ENCODE measurements at places on chromosomes 4 and X.

DNA sequence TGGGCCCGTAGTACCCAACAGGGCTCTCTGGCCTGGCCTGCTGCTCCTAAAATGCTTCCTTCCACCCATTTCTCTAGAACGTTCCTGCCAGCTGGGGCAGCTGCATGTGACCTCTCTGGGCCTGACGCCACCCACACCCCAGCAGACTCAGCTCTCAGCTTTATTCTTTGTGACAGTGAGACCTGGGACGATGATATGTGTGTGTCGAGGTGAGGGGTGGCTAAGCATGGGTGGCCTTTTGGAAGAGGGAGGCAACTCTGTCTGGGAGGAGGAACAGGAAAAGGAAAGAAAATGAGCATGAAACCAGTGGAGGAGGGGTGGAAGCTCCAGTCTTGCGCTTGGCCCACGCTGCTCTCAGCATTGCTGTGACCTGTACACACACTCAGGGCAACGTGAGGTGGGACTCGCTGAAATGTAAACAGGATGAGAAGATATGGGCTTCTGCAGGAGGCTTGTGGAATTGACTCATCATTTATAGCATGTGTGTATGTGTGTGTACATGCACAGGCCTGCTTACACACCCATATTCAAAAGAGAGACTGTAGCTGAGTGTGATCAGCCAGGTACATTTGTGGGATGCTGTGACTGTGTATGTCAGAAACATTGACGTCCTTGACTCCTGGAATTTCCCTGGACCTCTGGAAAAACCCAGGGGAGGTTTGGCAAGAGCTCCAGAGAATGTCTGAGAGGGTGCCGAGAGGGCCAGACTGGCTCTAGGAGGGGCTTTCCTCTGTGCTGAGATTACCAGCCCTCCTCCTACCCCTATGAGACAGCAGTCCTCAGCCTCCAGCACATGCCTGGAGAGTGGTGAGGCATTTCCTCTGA lies 137.9 kb downstream of the PJA1 start:
- no peak for DNase-seq

DNA sequence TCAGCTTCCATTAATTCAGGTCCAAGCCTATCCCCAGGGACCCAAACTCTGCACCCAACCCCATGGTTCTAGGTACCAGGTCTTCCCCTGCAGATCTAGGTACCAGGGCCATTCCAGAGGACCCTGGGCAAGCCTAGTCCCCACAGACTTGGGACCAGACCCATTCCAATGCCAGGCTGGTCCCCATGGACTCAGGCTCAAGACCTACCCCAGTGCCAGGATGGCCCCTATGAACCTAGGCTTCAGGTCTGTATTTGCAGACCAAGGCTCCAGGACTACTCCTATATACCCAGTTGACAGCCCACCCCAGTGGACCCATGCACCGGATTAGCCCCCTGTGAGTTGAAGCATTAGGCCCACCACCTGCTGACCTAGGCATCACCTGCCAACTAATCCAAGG lies 8.9 kb downstream of the MTHFD2L start:
- DNase-seq = no peak

GRCh38 chr4:5635826-5636195 lies 72.5 kb downstream of the EVC2 start:
- no peak for DNase-seq

- no peak for DNase-seq
Observed at GRCh38 chrX:104117759-104118158, 5.4 kb downstream of the ZCCHC18 start.

GRCh38 chr4:183263787-183264386 lies 56.2 kb downstream of the CLDN22 start:
- no peak for DNase-seq

DNA sequence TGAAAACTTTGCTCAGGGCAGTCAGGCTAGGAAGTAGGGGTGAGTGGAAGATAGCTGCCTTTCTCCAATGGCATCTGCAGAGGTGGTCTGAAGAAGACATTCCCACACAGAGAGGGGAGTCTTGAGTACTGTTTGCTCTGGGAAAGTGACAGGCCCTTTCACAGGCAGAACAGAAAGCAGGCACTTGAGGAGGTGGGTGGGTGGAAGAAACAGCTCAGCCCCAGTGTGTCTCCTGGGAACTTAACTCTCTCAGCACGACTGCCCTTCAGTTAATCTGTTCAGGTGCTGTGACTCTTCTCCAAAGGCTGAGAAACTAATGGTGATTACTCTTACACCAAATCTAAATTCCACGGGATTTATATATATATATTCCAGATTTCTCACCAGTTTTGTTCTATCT lies 28.3 kb downstream of the ENOPH1 start:
- DNase-seq = no peak

- peak; percentile 17 for DNase-seq
Observed at GRCh38 chrX:152641996-152642395, 4.3 kb downstream of the GABRQ start.

GRCh38 chr4:174222266-174222872 lies 61.1 kb downstream of the FBXO8 start:
- DNase-seq = peak; percentile 21

DNA sequence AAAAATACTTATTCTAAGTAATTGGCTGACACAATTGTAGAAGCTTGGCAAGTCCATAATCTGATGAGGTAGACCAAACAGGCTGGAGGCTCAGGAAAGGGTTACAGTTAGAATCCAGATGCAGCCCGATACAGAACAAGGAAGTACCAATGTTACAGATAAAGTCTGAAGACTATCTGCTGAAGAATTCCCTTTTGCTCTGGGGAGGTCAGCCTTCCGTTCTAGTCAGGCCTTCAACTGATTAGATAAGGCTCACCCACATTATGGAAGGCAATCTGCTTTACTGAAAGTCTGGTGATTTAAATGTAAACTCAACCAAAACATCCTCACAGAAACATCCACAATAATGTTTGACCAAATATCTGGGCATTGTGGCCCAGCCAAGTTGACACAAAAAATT lies 7.4 kb upstream of the DYNLT3 start:
- no peak for DNase-seq

DNA sequence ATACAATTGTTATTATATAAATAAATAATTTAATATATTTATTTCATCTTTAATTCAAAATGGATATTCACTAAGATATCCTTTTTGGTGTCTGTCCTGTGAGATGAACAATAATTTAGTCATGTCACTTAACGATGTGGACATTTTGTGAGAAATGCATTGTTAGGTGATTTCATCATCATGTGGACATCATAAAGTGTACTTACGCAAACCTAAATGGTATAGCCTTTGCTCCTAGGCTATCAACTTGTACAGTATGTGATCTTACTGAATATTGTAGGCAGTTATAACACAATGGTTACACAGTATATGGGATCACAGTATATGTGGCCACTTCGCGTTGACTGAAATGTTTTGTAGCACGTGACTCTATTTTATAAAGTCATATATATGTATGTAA lies 20.2 kb upstream of the CHRNA9 start:
- DNase-seq = peak; percentile 89

- peak; percentile 49 for DNase-seq
Observed at GRCh38 chr4:6372649-6373525, 99.5 kb downstream of the PPP2R2C start.

- no peak for DNase-seq
Observed at GRCh38 chrX:56766554-56767347, 37.7 kb downstream of the NBDY start.

- peak; percentile 26 for DNase-seq
Observed at GRCh38 chrX:96770315-96770714, 85.7 kb downstream of the DIAPH2 start.

DNA sequence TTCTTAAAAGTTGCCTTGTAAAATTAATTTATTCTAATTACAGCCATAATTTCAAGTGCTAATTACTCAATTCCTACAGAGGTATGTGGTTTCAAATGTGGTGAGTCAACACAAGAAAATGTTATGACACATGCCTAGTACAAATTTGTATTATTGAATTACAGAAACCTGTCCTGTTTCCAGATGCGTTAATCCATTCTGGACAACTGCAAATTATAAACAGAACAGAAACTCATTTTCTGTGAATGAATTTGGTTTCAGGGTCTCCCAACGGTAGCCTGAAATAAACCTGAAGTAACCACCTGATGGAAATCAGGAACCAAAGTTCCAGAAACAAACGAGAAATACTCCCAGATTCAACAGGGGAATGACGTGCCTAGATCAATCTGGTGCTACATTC lies 328.6 kb upstream of the F9 start:
- no peak for DNase-seq

- DNase-seq = no peak
Observed at GRCh38 chr4:48490680-48491513, 845 bp downstream of the ZAR1 start.

- no peak for DNase-seq
Observed at GRCh38 chr4:113071805-113072204, 22.4 kb downstream of the ANK2 start.

GRCh38 chrX:123072686-123073385 lies 111.2 kb upstream of the GRIA3 start:
- DNase-seq = no peak

- no peak for DNase-seq
Observed at GRCh38 chr4:4390046-4390445, 3.1 kb downstream of the NSG1 start.

DNA sequence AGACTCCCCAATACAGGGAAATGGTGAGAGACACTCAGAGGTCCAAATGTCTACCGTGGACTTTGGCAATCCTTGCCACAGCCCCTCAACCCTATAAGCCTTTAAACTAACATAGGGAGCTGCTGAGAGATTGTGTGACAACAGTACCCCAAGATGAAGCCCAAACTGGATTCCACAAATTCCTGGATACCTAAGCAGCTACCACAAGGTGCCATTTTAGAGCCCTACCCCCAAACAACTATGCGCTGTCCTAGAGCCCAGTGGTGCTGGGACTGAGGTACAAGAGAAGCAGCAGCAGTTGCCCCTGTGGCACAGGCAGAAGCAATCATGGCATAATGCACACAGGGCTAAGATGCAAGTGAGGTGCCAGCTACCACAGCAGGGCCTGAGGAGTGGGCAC lies 2.7 kb upstream of the TMPRSS11F start:
- DNase-seq = no peak

DNA sequence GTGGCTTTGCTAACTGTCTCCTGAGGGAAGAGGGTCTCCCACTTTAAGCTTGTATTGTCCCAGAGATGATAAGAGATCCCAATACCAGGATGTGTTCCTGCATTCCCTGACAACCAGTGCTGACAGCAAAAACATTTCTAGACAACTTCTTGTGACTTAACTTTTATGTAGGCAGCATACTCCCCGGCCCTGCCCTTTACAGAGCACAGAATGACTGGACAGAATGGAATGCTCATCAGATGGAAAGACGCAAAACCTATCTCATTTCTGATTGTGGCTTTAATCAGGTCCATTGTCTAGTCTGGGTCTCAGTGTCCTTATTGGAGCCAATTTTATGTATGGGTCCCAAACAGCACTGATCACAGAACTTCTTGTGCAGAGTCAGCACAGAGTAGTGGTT lies 18.2 kb upstream of the PLAC1 start:
- no peak for DNase-seq

GRCh38 chrX:155767876-155768769 lies 113.0 kb upstream of the VAMP7 start:
- peak; percentile 1 for DNase-seq

GRCh38 chr4:155761916-155762315 lies 3.1 kb downstream of the GUCY1B1 start:
- DNase-seq = no peak

- no peak for DNase-seq
Observed at GRCh38 chr4:52372269-52372668, 286.8 kb downstream of the USP46 start.
